ENCODE measurements at places on chromosomes 2 and 18. TPM values are rescaled to one million over a fixed set of nuclear protein-coding genes. Genes with fewer than 3 reads are reported as not detected.

The TRABD2A gene
- total RNA-seq = 20.9 TPM

DNA sequence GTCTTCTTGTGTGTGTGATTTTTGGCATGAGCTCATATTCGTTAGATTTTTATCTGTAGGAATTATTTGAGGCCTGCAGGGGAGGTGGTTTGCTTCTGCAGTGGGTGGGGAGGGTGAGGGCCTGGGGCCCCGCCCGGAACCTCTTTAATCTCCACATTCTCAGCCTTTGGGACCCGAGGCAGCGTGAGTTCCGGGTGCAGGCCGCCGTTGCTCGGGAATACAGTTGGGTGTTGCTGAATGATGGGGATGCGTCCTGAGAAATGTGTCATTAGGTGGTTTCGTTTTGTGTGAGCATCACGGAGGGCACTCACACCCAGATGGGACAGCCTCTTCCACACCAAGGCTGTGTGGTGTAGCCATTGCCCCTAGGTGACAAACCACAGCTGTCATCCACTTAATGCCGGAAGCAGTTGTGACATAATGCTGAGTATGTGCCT, 13.7 kb upstream of the GAL3ST2 start:
- DNase-seq = no peak

DNA sequence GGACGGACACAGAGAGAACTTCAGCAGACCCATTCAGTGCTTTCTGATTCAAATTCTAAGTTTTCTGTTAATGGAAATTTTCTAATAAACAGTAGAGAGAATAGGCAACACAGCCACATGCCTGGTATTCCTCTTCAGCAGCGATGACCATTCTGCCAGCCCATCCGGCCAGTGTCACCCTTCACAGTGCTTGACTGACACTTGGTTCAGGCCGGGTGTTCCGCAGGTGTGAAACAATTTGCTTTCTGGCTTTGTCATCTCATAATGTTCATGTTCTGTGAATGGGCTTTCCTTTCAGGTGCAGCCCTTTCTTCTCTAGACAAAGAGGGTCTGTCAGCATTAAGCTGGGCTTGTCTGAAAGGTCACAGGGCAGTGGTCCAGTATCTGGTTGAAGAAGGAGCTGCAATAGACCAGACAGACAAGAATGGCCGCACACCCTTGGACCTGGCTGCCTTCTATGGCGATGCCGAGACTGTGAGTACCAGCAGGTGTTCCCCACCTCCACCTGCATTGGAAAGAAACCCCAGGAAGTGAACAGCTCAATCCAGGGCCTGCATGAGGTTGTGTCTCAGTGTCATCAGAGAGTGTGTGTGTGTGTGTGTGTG, 67.0 kb downstream of the WDSUB1 start:
- DNase-seq = no peak

The CPO gene
- not detected for total RNA-seq

- DNase-seq = peak; percentile 67
Measured at GRCh38 chr2:191638079-191638801, 39.7 kb upstream of the NABP1 start.

- DNase-seq = peak; percentile 76
Measured at GRCh38 chr2:19675856-19676460, 225.8 kb downstream of the TTC32 start.

- DNase-seq = peak; percentile 43
Measured at GRCh38 chr2:205654878-205655605, 27.3 kb upstream of the NRP2 start.

- no peak for DNase-seq
Measured at GRCh38 chr2:198098386-198098785, 294.0 kb downstream of the PLCL1 start.

The RAMP1 gene
- 192 TPM for total RNA-seq

GRCh38 chr2:226467221-226467620, 332.4 kb downstream of the IRS1 start:
- DNase-seq = no peak

DNA sequence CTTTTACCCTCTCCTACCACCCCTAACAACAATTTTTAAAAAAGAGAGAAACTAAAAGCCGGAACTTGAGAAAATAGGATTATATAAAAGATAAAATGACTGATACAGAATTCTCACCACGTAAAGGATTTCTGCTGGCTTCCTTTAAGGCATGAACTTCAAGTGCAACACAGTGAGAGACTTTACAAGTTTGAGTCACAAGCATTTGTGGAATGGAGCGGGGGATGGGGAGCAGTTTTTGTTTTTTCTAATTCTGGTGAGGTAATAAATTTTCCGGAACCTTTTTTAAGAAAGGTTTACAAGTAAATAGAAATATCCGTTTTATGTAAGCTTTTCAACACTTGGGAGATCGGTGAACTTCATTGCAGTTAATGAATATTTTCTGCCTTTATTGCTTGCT, 1.8 kb upstream of the CDH2 start:
- DNase-seq = no peak

- peak; percentile 20 for DNase-seq
Measured at GRCh38 chr2:227163485-227163997, 464 bp downstream of the COL4A4 start.

DNA sequence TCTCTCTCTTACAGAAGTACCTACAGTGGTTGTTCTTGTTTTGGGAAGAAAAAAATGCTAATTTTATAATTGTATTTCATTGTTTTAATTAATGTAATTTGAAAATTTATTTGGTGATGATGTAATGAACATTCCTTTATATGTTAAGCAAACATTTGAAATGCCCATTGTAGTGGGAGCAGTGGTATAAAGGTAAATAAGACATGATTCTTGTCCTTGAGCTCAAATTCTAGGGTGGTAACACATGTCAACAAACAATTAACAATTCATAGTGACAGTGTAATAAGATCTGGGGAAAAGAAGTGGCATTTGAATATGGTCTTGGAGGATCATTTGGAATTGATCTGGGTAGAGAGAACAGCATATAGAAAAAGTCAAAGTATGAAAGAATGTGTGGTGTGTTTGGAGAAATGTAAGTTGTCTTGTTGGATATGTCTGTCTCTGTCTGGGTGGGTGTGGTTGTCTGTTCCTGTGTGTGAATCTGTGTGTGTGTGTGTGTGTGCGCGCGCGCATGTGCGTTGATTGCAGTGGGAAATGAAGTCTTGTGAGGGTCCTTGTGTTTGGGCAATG, 5.8 kb downstream of the PTPN4 start:
- no peak for DNase-seq

The CDKL4 gene
- total RNA-seq = 0.30 TPM

- no peak for DNase-seq
Measured at GRCh38 chr2:225998116-225998515, 598.6 kb downstream of the NYAP2 start.

The NEU4 gene
- not detected for total RNA-seq

- DNase-seq = no peak
Measured at GRCh38 chr2:11866358-11867335, 120.2 kb downstream of the LPIN1 start.

- peak; percentile 88 for DNase-seq
Measured at GRCh38 chr2:152335016-152335725, at the start of gene FMNL2. Gene FMNL2 (plus strand): TSS chr2:152335174.

The ERFE gene
- total RNA-seq = 11.1 TPM

DNA sequence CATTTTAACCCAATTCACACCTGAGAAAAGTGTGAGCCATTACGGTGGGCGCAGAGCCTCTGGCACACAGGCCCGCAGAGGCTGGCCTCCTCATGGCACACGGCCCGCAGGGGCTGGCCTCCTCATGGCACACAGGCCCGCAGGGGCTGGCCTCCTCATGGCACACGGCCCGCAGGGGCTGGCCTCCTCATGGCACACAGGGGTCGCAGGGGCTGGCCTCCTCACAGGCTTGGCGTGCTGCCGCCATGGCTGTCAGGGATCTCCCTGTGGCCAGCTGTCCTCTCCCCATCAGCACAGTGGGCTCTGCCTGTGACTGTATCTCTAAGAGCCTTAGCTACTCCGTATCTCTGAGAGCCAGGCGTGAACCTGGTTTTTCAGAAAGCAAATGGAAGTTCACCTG, 24.6 kb downstream of the ANO7 start:
- DNase-seq = no peak

DNA sequence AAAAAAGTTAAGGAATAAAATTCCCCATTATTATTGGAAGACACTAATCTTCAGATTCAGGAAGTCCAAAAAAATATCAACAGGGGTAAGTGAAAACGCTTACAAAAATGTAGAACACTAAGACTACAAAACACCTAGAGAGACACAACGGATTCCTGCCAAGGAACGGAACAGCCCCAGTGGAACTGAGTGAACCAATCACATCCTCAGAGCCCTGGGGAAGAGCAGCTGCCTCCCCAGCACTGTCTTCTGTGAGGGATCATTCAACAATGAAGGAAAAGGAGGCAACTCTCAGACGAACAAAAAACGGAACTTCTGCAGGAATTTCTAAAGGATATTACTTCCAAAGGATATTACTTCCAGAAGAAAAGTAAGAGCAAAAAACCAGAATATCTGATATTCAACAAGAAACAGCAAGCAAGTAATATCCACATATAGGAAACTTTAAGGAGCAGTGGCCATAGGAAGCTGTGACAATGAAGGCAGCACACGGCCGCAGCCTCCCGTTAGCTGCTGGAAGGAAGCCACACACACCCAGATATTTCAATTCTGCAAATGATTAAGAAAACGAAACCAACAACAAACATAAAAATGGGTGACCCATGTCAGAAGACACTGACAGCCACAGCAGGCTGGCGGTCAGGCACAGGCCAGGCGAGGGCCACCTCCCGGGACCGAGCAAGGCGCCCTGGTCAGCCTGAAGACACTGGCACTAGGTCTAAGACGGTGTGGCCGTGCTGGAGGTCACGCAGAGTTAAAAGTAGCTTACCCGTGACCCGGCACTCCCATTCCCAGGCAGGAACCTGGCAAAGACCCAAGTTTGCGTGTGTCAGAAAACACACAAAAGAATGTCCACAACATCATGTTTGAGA, 81.8 kb downstream of the HDAC4 start:
- peak; percentile 38 for DNase-seq

DNA sequence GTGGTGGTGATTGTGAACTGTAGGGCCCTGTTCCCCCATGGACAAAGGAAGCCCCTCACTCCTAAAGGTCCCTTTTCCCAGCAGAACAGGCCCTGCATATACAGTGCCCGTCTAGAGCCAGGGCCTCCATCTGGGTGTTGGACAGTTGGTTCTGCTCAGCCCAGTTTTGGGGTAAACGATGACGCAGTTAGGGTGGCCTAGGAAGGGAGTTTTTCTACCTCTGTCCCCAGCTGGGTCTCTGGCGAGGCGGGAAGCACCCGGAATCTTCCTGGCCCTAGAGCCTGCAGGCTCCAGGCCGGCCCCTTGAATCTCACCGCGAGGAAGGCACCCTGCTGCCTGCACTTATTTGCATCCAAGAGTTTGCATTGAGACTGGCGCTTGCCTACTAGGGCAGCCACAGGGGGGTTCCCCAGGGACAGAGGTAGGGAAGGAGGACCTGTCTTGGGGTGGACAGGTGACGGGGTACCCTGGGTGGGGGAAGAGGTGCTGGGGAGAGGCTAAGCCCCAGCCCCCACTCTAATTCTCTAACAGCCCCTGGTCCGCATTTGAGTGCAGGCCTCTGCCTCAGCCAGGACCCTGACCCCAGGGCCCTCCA, 529 bp upstream of the MTA3 start:
- peak; percentile 25 for DNase-seq

The TGFA gene
- 0.43 TPM for total RNA-seq

Measured in MG63 (cell line).